ENCODE measurements at places on chromosomes 12 and 14.

GRCh38 chr14:61098721-61099120 is 117.7 kb downstream of the SLC38A6 start:
- no peak for DNase-seq

GRCh38 chr12:92729773-92730305 is 27.1 kb downstream of the PLEKHG7 start:
- no peak for DNase-seq

DNA sequence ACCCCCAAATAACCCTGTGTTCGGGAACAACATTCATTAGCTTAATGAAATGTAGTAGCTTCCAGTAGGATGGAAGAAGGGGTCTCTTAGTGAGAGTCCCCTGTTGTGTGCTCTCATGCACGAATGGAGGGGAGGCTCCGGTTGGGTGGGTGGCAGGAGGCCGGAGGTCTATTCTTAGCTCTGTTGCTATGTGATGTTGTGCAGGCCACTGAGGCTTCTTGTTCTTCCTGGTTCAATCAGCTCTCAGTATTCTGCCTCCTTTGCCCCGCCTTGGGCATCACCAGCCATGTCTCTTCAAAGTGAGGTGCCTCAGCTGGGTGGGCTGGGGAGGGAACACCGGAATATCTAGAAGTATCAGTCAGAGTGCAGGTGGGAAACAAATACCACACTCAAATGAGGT is 50.8 kb downstream of the KCNA1 start:
- no peak for DNase-seq

DNA sequence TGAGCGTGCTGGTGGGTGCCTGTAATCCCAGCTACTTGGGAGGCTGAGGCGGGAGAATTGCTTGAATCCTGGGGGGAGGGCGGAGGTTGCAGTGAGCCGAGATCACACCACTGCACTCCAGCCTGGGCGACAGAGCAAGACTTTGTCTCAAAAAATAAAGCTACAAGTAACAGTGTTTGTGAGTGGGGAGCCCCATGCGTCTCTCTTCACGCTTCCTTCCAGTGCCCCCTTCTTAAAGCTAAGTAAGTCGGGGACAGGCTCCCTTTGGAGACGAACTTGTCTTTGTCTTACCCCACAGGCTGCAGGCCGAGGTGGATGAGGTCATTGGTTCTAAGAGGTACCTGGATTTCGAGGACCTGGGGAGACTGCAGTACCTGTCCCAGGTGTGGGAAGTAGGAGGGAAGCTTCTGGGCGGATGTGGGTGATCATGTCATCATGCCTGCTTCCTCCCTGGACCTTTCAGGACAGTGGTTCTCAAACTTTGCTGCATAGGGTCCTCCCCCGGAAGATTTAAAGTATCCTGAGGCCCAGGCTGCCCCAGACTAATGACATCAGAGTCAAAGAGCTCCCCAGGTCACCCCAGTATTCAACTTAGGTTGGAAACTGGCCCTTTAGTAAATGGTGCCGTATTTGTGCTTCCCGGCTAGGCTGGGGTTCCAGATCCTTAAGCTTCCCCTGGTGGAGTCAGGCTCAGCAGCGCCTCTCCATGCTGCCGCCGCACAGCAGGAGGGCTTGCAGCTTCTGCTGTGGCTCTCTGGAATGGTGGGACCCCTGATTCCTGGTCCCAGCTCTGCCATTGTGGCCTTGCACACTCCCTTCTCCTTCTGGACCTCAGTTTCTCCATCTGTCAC is 37.1 kb downstream of the CYP46A1 start:
- no peak for DNase-seq

GRCh38 chr14:105365101-105365500 is 33.2 kb upstream of the TEX22 start:
- no peak for DNase-seq

DNA sequence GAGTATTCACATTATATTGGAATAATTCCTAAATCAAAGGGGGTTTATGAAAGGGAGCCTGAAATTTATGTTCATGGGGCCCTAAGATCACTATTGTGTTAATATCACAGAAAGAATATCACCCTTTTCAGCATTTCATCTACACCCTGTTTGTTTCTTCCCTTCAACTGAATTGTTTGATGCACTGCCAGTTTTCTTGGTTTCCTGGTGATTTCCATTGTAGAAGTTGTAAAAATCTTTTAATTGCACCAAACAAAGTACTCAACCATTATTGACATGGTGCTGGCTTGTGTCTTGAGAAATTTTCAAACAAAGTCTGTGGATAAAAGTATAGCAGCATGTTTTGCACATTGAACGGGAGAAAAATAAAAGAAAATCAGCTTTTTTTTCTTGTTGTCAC is 154.8 kb upstream of the PRKD1 start:
- no peak for DNase-seq

GRCh38 chr12:116884871-116885270 is 3.6 kb upstream of the HRK start:
- no peak for DNase-seq

- DNase-seq: no peak
These were observed 17.7 kb downstream of the RIN3 start for GRCh38 chr14:92531106-92531873.

DNA sequence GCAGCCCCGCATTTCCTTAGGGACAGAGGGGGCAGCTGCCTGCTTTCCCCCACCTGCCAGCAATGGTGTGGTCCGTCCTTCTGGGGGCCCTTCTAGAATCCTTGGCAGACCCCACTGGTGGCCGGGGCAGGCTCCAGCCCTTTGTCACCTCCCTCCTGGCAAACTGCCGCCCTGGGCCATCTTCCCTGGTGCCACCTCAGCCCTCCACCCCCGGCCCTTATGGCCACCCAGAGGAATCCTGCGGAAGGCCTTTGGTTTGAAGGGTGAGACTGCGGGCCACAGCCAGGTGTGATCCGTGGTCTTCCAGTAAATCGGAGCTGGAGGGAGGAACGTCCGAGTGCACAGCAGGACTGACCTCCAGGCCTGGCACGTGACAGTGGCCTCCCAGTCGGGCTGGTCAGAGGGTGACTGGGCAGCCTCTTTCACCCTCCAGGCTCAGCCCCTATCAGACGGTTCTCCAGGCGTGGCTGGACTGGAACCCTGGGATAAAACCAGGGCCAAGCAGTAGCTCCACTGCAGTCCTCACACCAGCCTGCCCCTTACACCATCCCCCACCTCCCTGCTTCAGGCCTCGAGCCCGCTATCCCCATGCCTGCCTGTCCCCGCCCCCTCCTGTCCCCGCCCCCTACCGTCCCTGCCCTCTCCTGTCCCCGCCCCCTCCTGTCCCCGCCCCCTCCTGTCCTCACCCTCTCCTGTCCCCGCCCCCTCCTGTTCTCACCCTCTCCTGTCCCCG is 12.4 kb downstream of the FBRSL1 start:
- no peak for DNase-seq

GRCh38 chr12:124469193-124469888 is 98.1 kb downstream of the NCOR2 start:
- no peak for DNase-seq

DNA sequence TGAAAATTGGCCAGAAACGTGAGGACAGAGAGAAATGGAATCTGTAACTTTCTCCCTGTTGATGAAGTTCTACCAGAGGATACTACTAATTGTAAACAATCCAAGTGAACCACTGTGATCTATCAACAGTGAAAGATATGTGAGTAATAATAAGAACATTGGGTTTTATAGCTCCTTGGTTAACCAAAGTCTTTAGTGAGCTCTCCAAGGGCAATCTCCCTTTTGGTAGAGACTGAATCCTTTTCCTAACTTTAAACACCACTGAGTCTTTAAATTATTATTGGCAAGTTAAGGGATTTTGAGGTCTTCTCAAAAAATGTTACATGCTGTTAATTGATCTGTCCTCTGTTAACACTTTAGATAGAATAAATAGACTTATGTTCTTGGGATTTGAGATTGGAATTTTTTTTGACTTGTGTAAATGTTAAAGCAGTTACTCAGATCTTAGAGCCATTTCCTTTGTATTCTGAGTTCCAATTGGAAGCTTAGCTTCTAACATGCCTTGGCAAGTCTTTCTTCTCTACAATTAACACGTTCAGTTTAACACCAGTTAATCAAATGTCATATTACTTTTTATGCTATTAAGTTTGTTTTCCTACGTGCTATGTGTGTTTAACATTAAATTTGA is 338.2 kb upstream of the DDHD1 start:
- no peak for DNase-seq

- DNase-seq: no peak
These were observed 224.2 kb upstream of the PWP1 start for GRCh38 chr12:107461222-107461975.

Measured in GM19239 (cell line).